ENCODE measurements at places on chromosomes 1 and 21. TPM values are rescaled to one million over a fixed set of nuclear protein-coding genes. Genes with fewer than 3 reads are reported as not detected.

DNA sequence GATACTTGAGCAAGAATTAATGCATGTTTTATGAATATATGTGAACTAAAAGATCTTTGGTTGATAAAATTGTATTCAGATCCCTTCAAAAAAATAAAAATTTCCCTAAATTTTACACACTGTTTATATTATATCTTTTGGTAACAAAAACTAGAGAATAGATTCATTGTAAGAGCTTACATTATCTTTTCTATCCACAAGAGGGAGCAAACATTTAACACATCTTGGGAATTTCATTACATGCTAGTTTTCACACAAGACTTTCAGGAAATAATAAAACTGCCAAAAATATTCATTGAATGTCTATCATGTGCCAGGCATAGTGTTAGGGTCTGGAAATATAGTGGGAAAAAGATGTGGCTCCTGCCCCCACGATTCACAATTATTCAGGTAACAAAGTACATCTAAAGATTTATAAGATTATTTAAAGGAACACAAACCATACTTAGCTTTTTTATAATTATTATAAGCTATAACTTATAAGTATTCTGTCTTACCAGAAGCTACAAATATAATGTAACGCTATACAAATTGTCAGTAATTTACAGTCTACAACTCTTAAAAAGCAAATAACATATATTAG is 30.6 kb downstream of the FAF1 start:
- DNase-seq: no peak

Gene TENT5C
- 4.3 TPM for total RNA-seq

Gene RYR2
- total RNA-seq: 0.51 TPM

Gene OR2T5
- not detected for total RNA-seq

DNA sequence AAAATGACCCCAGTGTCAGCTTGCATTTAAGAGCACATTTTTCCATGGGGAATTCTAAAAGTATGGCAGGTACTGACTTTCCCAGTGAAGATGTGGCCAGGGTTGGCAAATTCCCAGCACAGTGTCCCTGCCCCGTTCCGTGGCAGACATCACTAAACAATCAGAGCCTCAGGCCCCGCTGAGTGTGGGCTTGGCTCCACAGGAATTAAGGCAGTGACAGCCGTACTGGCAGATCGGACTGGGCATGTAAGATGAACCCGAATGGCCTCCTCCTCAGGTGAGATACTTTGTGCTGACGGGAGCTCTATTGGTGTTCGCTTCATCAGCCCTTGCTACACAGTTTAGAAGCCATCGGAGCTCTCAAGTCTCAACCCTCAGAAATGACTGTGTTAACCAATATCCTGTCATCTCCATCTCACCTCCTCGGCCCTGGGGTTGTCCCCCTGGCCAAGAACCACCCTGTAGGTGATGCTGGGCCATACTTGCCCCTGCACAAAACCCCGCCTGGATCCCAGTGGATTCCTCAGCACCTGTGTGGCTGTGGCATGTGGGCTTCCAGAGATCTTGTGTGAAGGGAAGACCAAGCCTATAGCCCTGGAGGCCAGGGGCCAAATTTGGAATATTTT is 29.0 kb upstream of the ABCG1 start:
- no peak for DNase-seq

All from liver (tissue), 10 donors.